Stimulated activated CD4-positive, alpha-beta T cell treated with anti-CD3 and anti-CD28 coated beads, Interleukin-4, amount 100 ng/mL, for 1 hour (primary cell): ENCODE measurements at places on chromosomes 2 and 18.

- no peak for DNase-seq
Measured at GRCh38 chr2:17387591-17387990, 130.6 kb downstream of the RAD51AP2 start.

GRCh38 chr2:176784633-176785200 lies 427.9 kb upstream of the HNRNPA3 start:
- DNase-seq: no peak

GRCh38 chr2:152497481-152498052 lies 162.6 kb downstream of the FMNL2 start:
- DNase-seq: no peak

DNA sequence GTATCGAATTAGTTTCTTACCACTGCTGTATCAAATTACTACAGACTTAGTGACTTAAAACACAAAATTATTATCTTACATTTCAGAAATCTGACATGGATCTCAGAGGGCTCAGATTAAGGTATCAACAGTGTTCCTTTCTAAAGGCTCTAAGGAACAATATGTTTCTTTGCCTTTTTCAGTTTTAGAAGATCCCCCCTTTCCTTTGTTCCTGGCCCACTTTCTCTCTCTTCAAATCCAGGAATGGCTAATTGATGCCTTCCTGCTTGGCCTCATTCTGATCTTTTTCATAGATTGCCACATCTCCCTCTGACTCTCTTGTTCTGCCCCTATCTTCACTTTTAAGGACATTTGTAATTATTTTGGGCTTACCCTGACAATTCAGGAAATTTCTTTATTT lies 65.7 kb downstream of the LRP1B start:
- no peak for DNase-seq

- no peak for DNase-seq
Measured at GRCh38 chr18:50006470-50007046, 188.4 kb downstream of the MYO5B start.

GRCh38 chr2:23548143-23548769 lies 163.3 kb downstream of the KLHL29 start:
- DNase-seq: no peak

DNA sequence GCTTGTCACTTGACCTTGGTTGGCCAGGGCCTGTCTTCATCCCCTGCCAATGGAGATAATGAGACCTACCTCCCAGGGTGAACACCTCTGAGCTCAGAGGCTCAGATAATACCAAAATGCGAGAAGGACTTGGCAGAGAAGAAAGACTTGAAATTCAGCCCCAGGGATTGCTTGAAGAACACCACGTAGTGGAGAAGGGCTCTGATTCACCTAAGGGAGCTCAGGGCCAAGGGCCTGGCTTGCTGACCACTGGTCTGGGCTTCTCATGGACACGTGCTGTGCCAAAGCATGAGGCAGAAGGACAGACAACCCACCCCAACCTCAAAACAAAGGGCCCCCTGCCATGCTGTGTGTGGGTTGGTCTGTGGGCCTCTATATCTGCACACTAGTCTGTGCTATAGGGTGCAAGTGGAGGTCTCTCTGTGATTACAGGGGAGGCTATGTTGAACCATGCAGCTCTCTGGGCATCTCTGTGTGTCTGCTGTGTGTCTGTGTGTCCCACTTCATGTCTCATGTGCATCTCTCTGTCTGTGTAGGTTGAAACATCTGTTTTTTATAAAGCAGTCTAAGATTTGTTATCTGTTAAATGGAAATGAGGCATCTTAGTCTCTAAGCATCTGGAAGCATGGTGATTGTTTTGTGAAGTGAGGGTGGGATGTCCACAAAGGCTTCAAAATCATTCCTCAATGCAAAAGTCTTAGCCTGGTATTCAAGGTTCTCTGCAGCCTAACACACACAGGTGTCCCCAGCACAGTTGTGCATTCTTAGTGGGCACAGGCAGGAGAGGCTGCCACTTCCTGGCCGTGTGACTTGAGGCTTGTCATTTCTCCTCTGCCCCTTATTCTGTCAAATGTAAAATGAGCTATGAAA lies 61.0 kb upstream of the EPAS1 start:
- DNase-seq: no peak

GRCh38 chr18:79405019-79405780 lies 9.5 kb downstream of the NFATC1 start:
- DNase-seq: peak; percentile 56

DNA sequence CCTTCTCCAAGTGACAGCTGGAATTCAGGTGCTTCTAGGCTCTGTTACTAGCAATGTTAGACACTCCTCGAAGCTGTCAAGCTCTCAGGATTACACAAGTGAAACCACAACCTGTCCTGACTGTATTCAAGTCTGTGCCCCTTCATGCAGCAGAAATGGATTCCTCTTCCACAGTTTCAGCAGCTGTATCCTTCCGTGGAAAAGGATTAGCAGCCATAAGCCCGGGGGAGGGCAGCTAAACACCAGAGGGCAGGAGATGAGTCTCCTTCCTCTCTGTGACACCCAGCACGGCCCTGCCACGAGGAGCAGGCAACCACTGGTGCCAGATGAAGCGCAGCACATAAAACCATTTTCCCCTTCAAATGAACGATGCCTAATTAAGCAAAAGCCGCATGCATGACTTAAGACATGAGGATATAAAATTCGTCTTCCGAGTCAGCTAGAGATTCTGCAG lies 1.2 kb downstream of the ST3GAL5 start:
- DNase-seq: peak; percentile 46

- DNase-seq: no peak
Measured at GRCh38 chr2:72813841-72814240, 12.0 kb downstream of the EXOC6B start.

- peak; percentile 72 for DNase-seq
Measured at GRCh38 chr2:46461011-46461674, 18.2 kb upstream of the TMEM247 start.

GRCh38 chr18:47560723-47561715 lies 309.6 kb upstream of the SKOR2 start:
- DNase-seq: no peak

DNA sequence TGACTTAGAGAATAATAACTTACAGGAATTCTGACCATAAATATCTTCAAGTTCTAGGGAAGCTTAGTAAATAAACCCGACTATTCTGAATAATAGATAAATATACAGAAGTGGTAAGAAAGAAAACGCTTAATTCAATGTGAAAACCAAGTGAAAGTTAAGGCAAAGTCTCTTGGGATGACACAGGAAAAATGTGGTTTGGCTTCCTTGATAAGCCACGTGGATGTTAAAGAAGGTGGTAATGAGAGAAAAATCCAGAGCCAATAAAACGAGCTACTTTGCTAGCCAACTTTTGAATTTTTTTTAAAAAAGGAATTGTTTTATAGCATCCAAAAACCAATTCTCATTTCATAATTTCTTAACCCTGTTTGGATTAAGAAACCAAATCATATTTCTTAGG lies 166.2 kb upstream of the VRK2 start:
- DNase-seq: no peak

- DNase-seq: peak; percentile 26
Measured at GRCh38 chr18:13726972-13727331, 479 bp downstream of the RNMT start.

- no peak for DNase-seq
Measured at GRCh38 chr2:235551965-235552364, 58.1 kb downstream of the AGAP1 start.

- DNase-seq: no peak
Measured at GRCh38 chr2:218988164-218988563, 3.2 kb upstream of the FEV start.

GRCh38 chr2:21270708-21271122 lies 146.9 kb downstream of the TDRD15 start:
- no peak for DNase-seq

GRCh38 chr2:186962085-186962747 lies 113.2 kb upstream of the ZSWIM2 start:
- DNase-seq: no peak

DNA sequence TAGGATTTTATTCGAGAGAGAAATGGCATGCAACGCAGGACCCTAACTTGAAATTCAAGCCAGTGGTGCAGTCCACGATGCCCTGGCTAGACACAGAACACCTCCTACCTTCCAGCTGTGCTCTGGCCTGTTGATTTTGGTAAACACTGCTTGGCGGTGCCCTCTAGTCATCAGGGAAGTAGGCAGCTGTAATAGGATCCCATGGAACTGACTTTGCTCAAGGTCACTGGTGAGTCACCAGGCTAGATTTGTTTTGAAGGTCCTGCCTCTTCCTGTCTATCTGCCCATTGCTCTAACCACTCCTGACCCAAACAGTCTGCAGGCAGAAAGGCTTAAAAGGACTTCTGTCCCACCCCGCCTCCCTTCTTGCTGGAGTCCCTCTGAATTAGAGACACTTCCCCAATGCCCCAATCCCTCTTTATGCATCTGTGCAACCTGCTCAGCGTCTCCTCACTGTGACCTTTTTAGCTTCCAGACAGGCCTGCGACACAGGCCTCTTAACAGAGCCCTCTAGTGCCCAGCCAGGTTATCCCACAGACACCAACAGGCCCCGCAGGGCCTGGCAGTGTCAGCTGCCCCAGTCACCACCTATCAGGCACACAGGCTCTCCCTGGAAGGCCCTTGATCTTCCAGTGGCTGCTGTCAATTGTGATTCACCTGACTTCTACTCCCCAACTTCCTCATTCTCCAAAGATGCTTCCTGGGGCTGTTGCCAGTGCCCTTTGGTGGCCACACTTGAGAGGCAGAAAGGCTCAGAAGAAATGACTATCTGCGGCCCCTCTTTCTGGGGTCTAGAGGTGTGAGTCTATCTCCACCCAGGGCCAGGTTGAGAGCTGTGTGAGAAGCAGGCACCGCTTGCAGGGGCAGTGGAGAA lies 5.2 kb downstream of the TMEM127 start:
- peak; percentile 24 for DNase-seq

GRCh38 chr18:1710114-1710513 lies 805.4 kb downstream of the ADCYAP1 start:
- DNase-seq: no peak

- DNase-seq: no peak
Measured at GRCh38 chr18:63144748-63145147, 174.8 kb downstream of the BCL2 start.

- no peak for DNase-seq
Measured at GRCh38 chr2:200203381-200203827, 103.1 kb upstream of the SPATS2L start.

DNA sequence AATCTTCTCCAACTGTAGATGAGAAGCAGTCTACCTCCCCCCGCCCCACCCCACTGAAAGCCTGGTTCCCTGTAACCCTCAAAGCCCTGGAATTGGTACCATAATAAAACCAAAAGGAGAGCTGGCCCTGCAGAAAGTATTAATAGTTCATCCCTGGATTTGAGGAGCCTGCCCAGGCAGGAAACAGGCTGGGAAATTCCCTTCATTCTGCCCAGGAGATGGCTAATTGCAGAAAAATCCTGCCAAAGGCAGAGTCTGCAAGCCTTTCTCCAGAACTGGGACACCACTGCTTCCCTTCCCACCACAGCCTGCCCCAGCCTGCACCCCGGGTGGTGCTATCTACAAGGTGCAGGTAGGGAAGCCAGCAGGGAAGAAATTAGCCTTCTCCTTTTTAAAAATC lies 16.3 kb downstream of the GKN2 start:
- DNase-seq: no peak

- DNase-seq: no peak
Measured at GRCh38 chr2:127034883-127035611, 71.9 kb downstream of the BIN1 start.

- no peak for DNase-seq
Measured at GRCh38 chr2:16559278-16560067, 106.2 kb downstream of the CYRIA start.

GRCh38 chr2:216875862-216876261 lies 16.0 kb upstream of the TNP1 start:
- DNase-seq: no peak

GRCh38 chr18:73835656-73836364 lies 311.8 kb downstream of the FBXO15 start:
- DNase-seq: no peak

- no peak for DNase-seq
Measured at GRCh38 chr2:159608723-159609308, 7.5 kb downstream of the BAZ2B start.

GRCh38 chr2:130303169-130303568 lies 39.5 kb upstream of the IMP4 start:
- no peak for DNase-seq

GRCh38 chr2:213065583-213066442 lies 85.6 kb downstream of the IKZF2 start:
- peak; percentile 1 for DNase-seq

GRCh38 chr2:234733093-234733489 lies 218.7 kb upstream of the SH3BP4 start:
- DNase-seq: no peak

- DNase-seq: no peak
Measured at GRCh38 chr18:26540043-26540628, 8.2 kb downstream of the KCTD1 start.

DNA sequence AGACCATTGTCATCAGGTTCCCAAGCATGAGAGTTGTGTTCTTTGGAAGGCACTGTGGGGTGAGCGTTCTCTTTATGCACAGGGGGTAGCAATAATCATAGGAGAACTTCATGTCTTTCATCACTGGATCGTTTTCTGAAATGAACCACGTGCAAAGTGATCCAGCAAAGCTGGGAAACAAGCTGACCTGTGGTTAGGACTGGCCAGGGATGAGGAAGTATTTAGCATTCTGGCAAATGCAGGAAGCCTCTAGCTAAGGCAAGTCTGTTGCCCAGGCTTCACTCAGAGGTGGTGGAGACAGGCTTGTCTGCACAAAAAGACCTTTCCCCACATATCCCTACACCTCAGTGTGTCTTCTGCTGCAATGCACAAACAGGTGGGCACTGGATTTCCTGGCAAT lies 58.6 kb downstream of the MMADHC start:
- DNase-seq: no peak

GRCh38 chr2:201999279-201999678 lies 34.4 kb upstream of the FZD7 start:
- no peak for DNase-seq

GRCh38 chr2:198327526-198327925 lies 523.1 kb downstream of the PLCL1 start:
- DNase-seq: no peak

DNA sequence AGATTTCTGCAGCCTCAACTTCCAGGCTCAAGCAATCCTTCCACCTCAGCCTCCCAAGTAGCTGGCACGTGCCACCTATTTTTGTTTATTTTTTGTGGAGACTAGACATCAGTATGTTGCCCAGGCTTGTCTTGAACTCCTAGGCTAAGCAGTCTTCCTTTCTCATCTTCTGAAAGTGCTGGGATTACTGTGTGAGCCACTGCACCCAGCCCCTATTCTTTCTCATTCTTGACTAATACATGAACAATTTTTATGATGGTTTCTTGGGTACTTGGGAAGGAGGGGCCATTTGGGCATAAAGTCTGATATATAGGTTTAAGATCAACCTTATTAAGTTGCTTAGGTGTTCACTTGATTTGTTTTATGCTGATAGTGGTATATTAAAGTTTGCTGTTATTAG lies 26.2 kb downstream of the EPC2 start:
- no peak for DNase-seq

GRCh38 chr2:212882626-212883025 lies 268.8 kb downstream of the IKZF2 start:
- no peak for DNase-seq

GRCh38 chr2:163133602-163134001 lies 295.0 kb upstream of the KCNH7 start:
- DNase-seq: no peak

DNA sequence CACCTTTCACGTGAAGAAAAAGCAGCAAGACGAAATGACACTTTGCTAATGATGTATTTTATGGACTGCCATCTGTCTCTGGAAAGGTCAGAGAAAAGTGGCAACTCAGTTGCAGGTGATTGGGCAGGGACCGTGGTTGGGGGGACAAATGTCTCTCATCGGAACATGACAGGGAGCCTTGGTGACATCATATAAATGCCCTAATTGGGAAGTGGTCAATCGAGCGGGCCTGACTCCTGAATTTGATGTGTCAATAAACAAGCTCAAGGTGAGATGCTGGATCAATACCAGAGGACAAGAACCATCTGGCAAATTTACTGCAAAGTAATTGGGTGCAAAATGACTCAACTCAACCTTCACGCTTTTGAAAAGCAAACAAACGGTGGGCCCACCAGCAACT lies 151.9 kb upstream of the SKOR2 start:
- DNase-seq: no peak
